ENCODE measurements at places on chromosomes 6 and 20.
A peak's percentile ranks its signal among the peaks of the same experiment; 100 is the strongest.

- no peak for DNase-seq
Measured at GRCh38 chr6:92399911-92400310, 1019.4 kb downstream of the EPHA7 start.

GRCh38 chr6:19602434-19603013, 234.6 kb upstream of the ID4 start:
- DNase-seq: no peak

GRCh38 chr6:79385893-79386292, 151.3 kb downstream of the LCA5 start:
- DNase-seq: no peak

DNA sequence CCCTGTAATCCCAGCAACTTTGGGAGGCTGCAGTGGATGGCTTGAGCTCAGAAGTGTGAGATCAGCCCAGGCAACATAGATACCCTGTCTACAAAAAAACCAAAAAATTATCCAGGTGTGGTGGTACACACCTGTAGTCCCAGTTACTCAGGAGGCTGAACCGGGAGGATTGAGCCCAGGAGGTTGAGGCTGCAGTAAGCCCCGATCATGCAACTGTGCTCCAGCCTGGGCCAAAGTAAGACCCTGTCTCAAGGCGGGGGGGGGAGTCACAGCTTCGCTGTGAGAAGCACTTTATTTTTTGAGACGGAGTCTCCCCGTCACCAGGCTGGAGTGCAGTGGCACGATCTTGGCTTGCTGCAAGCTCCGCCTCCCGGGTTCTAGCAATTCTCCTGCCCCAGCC, 54.2 kb downstream of the EZR start:
- DNase-seq: peak; percentile 21

- no peak for DNase-seq
Measured at GRCh38 chr6:43695967-43696291, 8.3 kb upstream of the MRPS18A start.

DNA sequence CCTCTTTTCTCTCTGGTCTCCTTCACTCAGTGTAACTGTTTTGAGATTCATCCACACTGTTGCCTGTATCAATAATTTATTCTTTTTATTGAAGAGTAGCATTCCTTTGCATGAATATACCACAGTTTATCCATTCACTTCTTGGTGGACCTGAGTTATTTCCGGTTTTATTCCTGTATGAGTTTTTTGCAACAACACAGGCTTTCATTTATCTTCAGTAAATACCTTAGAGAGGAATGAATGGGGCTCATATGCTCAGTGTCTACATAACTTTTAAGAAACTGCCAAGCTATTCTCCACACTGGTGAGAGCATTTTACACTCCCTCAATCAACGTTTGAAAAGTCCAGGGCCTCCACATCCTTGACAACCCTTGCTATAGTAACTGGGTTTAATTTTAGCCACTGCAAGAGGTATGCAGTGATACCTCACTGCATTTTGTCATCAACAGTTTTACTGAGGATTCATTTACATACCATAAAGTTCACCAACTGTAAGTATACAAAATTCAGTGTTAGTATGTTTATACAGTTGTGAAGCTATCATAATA, 154.6 kb downstream of the PDE10A start:
- no peak for DNase-seq

DNA sequence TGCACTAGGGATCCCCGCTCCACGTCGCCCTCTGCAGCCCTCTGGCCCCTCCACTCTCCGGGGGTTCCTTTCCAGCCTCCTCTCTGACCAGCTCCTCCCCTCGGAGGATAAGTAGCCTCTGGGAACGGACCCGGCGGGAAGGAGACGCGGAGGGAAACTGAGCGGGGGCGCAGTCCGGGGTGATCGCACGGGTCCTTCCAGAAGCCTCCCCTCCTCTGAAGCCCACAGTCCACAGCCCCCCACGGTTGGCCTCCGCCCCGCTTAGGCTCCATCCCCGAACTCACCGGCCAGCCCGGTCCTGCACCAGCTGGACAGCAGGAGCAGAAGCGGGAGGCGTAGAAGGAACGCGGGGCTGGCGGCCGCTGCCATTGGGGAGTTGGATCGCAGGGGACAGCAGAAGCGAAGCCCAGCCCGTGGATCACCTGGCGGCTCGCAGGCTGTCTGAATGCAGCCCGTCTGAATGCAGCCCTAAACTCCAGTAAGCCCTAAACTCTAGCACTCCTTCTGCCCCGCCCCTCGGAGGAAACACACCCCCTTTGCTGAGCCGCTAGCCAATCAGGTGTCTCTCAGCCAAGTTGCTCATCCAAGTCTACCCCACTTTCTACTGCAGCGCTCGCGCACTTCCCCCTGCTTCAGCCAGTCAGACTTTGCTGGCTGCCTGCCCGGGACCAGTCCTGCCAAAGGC, at the start of gene RAET1G:
Gene RAET1G (minus strand): TSS at position 480 of the 685 bp plus-strand sequence. CDS start 111 bp downstream, at position 369.
- peak; percentile 88 for DNase-seq

DNA sequence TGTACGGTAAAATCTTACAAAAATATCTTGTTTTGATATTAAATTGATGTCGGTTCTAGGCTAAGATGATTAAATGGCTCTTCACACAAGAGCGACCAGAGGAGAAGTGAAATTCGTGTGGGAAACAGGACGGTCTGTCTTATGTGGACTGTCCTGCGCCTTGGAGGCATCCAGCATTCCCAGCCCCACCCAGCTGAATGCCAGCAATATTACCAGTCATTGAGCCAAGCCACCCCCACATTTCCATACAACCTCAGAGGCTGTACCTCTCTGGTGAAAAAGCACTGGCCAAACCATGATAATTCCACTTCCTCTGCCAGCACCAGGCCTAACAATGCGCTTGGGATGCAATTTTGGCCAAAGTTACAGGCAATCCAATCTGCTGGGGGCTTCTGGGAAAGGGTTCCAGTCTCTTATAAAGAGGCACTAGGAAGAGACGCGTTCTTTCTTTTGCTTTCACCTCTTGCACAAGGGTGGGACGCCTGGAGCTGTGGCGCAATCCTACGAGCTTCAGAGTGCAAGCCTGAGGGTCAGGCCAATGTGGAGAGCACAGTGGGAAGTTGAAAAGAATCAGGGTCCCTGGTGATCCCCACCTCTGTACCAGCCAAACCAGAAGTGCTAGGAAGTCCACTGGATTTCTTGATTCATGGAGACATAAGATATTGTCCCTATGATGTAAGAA, 213.1 kb downstream of the PREX1 start:
- no peak for DNase-seq

GRCh38 chr20:62911701-62912280, 14.5 kb downstream of the DIDO1 start:
- DNase-seq: no peak

DNA sequence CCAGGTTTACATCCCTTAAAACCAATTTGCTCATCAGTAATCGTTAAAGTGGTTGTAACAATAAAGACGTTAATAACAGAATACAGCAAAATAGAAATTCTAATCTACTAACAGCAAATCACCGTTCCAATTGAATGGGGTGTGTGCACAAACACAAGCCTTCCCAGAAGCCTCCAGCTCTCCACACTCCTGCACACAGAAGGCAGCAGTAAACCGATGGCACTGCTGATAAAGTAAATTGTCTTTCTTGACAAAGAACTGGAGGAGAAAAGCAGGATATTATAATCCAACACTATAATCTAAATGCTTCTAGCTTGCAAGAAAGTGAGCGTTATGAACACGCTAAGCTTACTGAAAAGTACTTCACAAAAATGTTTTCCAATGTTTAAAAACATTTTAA, 7.0 kb downstream of the ZNF217 start:
- no peak for DNase-seq

DNA sequence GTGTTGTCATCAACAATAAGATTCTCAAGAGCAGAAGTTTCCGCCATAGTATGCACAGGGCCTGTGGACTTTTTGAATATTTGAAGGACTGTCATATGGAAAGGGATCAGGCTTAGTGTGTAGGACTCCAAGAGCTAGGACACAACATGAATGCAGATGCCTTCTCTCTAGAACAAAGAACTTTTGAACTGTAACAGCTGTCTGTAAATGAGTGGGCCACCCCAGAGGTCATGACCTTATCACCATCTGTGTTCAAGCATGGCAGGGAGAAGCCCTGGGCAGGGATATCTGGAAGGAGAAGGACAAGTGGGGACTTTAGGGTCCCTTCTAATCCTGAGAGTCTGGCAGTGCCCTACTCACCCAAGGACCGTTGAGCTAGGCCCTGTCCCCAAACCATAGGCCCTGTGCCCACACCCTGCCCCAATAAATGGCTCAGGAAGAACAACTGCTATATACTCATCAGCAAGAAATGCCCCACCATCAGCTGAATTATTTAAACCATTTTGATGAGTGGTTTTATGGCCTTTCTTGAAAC, 70.6 kb downstream of the MTHFD1L start:
- DNase-seq: no peak

DNA sequence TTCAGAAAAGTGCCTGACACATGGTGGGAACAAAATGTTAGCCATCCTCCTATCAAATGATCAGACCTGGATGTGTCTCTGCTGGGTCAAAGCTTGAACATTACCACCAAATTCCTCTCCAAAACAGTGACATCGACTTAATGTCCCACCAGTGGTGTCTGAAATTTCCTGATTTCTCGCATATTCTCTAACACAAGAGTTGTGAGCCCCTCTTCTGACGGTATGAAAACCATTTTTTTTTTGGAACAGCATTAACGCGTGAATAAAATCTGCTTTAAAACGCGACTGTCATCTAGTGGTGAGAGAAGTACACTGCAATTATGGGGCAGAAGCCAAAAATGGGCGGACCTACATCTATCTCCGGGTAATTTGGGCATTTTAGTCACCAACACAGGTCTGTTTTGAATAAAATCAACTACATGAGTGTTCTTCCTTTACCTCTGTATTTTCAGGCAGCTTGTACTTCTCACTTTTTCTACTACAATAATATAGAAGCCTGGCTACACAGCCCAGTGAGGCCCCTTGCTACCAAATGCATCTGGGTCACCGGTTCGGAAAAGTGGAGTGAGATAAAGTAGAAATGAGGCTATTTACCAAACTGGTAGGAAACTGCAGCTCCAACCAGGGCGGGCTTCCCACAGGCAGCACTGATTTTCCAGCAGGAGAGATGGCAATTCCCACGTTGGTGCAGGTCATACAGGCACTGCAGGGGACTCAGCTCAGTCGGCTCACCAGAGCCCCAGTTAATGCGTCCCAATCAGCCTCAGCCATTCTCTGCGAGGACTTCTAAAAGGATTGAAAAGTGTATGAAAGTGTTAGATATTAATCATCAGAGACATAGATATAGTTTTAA, 27.4 kb downstream of the MGME1 start:
- DNase-seq: peak; percentile 76

GRCh38 chr6:75213732-75214131, 7.9 kb upstream of the COL12A1 start:
- DNase-seq: no peak

GRCh38 chr6:89368107-89368506, 15.6 kb upstream of the UBE2J1 start:
- peak; percentile 38 for DNase-seq

GRCh38 chr6:116572162-116572561, 858 bp downstream of the RWDD1 start:
- DNase-seq: no peak
